Activated CD8-positive, alpha-beta memory T cell treated with anti-CD3 and anti-CD28 coated beads for 4 hours (primary cell): ENCODE measurements at places on chromosomes 3 and 15.

DNA sequence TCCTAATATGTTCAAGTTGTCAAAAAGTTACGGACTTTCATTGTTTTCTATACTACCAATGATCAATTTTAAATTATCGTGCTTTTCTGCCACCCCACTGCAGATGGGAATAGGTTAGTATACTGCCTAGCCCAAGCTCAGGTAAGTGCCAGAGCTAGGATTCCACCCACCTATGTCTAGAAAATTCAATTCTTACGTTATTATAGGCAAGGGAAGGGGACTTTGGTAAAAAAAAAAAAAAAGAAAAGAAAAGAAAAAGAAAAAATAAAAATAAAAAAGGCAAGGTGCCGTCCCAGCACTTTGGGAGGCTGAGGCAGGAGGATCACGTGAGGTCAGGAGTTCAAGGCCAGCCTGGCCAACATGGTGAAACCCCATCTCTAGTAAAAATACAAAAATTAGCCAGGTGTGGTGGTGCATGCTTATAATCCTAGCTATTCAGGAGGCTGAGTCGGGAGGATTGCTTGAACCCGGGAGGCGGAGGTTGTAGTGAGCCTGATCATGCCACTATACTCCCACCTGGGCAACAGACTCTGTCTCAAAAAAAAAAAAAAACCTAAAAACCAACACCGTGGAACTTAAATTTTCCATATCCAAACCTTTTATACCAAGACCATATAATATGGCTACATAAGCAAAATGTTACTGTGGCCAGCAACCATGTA lies 1.3 kb downstream of the RPL22L1 start:
- DNase-seq, result no peak

GRCh38 chr3:88263417-88264100 lies 113.8 kb downstream of the C3orf38 start:
- DNase-seq, result no peak

DNA sequence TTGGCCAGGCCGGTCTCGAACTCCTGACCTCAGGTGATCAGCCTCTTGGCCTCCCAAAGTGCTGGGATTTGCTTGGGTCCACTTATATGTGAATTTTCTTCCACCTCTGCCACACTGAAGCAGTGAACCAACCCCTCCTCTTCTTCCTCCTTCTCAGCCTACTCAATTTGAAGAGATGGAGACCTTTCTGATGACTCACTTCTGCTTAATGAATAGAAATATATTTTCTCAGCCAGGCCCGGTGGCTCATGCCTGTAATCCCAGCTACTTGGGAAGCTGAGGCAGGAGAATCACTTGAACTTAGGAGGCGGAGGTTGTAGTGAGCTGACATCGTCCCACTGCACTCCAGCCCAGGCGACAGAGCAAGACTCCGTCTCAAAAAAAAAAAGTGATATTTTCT lies 46.8 kb upstream of the GATM start:
- no peak for DNase-seq

DNA sequence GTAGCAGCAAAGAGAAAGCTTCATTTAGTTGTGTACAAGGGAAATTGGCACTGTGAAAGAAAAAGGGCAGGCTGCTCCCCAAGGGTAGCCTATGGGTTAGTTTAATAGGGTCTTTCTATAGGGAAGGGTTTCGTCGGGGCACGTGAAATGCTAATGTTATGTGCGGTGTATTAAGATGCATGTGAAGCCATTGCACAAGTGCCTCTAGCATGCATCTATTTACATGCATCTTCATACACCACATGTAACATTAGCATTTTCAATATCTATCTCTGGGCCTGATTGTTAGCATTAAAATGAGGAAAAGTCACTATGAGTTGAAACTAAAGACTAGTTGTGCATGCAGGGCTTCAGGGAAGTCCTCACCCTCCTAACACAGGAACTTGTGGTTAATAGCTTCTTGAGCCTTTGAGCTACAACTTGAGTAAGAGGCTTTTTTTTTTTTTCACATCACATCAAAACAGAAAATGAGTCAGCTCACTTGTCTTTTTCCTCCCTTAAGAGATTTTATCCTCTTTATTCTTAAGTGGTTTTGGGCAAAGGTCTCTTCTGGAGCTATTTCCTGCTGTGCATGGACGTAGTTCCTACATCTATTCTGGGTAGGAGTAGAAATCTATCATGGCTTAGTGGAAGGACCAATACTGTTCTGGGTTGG lies 613.4 kb downstream of the ZPLD1 start:
- no peak for DNase-seq

GRCh38 chr3:89002191-89002590 lies 105.2 kb upstream of the EPHA3 start:
- DNase-seq, result no peak

- DNase-seq, result no peak
These were observed 168.5 kb upstream of the TPM1 start for GRCh38 chr15:62874064-62874463.

DNA sequence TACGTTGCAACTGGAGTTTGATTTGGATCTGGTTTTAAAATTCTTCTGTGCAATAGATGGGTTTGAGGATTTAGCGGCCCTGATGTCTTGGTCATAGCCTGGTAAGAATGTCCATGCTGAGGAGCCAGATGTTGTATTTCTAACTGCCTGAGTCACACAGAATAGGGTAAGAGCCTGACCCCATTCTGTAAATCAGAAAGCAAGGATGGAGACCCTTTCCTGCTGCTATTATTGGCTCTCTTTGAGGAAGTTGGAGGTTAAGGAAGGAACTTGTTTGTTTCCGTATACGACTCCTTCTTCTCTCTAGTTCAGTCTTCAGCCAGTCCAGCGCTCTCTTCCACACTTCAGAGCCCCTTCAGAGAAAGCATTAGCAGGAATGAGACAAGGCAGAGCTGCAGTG lies 65.1 kb downstream of the HCN4 start:
- DNase-seq, result no peak

- no peak for DNase-seq
These were observed 103.6 kb downstream of the ARNT2 start for GRCh38 chr15:80507638-80508316.

- DNase-seq, result peak; percentile 92
These were observed 29.8 kb downstream of the SLC6A6 start for GRCh38 chr3:14431917-14432834.

DNA sequence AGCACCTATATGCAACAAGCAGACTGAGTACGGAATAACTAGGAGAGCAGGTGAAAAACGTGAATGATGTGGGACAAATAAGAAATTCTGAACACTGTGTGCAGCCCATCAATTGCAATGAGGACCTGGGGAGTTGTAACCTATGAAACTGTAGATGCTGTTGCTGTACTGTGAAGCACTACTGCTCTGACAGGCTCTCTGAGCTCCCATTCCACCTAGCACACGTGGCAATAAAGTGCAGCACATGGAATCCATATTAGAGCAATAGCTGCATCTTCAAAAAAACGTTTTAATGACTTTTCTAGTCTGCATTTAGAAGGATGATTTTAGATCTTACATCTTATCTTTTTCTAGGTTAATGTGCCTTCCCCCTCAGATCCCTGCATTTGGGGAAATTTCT lies 748.7 kb upstream of the GOLIM4 start:
- DNase-seq, result no peak

- DNase-seq, result no peak
These were observed 88.0 kb downstream of the RFTN1 start for GRCh38 chr3:16425398-16426028.
